ENCODE measurements at places on chromosomes 5 and 9. TPM values are rescaled to one million over a fixed set of nuclear protein-coding genes. Genes with fewer than 3 reads are reported as not detected.

EHMT1 gene
- 57.0 TPM for total RNA-seq

SGCD gene
- 22.0 TPM for total RNA-seq

GFI1B gene
- not detected for total RNA-seq

HMHB1 gene
- total RNA-seq: not detected

AGXT2 gene
- total RNA-seq: 0.17 TPM

ABO gene
- total RNA-seq: not detected

CORO2A gene
- 0.33 TPM for total RNA-seq

PCDHB5 gene
- 0.29 TPM for total RNA-seq

AIF1L gene
- 3.1 TPM for total RNA-seq

TAF7 gene
- total RNA-seq: 70.8 TPM

CNTNAP3 gene
- 0.15 TPM for total RNA-seq

All from smooth muscle cell of trachea (primary cell).